ENCODE measurements at places on chromosomes 5 and 9.

DNA sequence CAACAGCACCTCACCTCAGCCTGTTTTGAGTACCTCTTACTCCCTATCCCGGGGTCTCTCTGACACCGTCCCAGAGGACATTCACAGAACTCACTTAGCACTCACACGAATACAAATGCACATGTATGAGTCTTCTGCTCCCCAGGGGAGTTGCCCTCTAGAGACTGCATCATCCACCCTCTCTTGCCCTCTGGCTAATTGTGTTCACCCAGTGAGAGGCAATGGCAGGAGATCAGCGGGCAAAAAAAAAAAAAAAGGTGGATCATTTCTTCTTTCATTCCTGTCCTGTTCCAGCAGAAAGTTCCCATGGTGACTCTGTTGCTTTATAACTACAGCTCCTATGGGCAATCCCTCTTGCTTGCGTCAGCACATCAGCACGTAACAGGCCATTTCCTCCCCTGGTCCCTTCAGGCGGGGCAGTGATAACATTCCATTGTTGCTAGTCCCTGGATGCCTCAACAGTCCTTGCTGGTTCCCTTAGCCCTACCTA is 23.5 kb upstream of the SNX2 start:
- DNase-seq = no peak

DNA sequence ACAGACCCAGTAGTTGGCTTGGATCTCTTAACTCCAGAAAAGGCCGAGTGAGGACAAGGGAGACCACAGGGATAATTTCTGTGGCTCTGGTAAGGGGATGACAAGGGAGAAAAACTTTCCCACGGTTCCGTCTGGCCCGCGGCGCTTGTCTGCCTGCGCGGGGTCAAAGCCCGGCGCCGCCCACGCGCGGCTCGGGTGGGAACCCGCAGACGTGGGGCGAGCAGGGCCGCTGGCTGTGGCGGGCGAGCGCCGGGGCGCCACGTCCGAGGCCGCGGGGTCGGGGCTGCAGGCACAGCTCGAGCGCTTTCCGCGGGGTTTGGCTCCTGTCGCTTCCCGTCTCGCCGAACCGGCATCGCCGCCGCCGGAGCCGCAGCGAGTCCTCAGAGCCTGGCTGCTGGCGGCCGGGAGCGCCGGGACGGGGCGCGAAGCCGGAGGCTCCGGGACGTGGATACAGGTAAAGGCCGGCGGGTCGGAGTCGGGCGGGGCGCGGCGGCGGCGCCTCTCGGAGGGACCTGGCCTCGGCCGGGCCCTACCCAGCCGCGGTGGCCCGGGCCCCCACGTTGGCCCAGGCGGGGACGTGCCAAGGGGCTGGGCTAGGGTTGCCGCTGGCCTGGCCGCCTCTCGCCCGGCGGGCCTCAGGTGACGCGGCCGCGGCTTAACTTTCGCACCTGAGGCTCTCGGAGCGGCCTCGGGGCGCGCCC is at the start of gene RNF180:
RNF180 (plus strand) TSS at position 344 of the 701 bp plus-strand sequence. CDS start 34,965 bp downstream, outside the sequence.
- DNase-seq = peak; percentile 47

GRCh38 chr9:129936222-129936621 is 101.0 kb downstream of the USP20 start:
- no peak for DNase-seq

DNA sequence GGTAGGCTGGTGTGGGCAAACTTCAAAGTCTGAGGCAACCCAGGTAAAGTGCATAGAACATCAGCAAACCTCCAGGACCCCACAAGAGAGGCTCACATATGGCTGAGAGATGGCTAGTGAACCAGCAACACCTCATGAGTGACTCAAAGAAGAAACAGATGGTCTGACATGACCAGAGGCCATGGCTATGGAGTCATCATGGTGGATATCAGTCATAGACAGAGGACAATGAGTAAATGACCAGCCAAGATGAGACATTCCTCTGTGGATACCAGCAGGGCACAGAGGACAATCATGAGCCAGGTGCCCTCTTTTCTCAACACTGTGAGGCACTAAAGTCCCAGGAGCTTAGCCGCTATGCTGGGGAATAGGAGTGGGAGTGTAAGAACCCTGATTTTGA is 180.8 kb downstream of the RASEF start:
- no peak for DNase-seq

GRCh38 chr9:22682961-22683699 is 236.5 kb downstream of the DMRTA1 start:
- no peak for DNase-seq

DNA sequence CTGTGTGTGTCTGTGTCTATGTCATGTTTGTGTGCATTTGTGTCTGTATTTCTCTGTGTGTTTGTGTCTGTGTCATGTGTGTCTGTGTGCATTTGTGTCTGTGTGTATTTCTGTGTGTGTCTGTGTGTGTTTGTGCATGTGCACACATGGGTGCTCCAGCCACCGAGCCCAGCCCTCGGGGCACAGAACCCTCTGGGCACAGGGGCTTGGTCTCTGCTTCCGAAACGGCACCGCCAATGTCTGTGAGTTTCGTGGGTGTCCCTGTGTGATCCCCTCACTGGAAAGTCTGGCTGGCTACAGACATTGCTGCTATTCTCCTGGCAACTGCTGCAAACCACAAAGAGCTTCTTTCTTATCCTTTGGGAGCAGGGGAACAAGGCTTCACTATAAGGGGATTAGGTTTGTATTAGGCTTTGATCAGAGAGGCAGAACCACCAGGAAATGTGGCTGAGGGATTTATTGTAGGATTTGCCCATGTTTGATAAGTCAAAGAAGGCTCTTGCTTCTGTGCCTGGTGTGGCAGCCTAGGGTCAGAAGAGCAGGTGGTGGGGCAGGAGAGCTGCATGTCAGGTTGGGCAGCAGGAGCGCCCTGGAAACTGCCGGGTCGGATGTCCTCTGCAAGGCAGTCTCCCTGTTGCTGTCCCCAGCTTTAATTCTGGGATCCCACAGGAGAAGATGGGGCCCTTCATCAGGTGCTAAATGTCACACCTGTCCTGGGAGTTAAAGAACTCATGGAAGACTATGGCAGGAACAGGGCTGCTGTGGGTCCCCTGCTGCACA is 39.6 kb upstream of the FCN1 start:
- DNase-seq = no peak

DNA sequence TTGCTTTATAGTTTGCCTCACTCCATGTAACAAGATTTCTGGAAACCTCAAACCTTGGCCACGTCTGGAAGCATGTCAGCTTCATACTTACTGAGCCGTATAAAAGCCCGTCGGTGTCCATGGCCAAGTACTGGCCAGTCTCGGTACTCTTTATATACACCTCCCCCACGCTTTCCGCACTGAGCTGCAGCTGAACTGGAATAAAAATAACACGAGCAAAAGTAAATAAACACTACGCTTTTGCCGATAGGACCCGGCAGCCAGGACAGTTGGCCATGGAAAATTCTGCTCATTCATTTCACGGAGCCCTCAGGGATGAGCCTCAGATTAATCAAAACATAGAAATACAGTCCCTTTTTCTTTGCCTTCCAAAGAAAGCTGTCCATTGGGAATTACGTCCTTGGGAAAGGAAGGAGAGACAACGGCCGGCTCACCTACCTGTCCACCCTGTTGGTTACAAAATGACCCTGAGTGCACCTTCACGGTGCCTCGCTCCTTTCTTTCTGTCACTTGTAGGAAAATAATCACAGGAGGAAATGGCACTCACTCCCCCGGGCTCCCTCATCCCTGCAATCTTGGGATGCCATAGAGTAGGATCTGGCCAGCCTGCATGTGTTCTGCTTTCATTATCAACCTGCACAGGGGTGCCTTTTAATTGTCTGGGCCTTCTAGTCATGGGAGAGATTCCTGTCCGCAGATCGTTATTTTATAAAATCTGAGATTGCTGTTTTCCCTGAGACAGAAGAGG is 85.1 kb downstream of the FGF1 start:
- DNase-seq = no peak

DNA sequence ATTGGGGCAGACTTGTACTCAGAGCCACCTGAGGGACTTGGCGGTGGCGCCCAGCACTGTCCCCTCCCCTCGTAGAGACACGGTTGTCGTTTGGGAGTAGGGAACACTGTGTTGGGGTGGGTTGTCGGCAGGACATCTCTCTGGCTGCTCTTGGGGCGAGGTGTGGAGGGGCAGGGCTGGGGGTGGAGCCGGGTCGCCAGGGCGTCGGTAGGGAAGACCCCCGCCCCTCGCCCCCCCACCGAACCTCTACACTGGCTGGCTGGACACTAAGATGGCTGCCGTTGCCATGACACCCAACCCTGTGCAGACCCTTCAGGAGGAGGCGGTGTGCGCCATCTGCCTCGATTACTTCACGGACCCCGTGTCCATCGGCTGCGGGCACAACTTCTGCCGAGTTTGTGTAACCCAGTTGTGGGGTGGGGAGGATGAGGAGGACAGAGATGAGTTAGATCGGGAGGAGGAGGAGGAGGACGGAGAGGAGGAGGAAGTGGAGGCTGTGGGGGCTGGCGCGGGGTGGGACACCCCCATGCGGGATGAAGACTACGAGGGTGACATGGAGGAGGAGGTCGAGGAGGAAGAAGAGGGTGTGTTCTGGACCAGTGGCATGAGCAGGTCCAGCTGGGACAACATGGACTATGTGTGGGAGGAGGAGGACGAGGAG is 778 bp downstream of the TRIM41 start:
- DNase-seq = peak; percentile 52

DNA sequence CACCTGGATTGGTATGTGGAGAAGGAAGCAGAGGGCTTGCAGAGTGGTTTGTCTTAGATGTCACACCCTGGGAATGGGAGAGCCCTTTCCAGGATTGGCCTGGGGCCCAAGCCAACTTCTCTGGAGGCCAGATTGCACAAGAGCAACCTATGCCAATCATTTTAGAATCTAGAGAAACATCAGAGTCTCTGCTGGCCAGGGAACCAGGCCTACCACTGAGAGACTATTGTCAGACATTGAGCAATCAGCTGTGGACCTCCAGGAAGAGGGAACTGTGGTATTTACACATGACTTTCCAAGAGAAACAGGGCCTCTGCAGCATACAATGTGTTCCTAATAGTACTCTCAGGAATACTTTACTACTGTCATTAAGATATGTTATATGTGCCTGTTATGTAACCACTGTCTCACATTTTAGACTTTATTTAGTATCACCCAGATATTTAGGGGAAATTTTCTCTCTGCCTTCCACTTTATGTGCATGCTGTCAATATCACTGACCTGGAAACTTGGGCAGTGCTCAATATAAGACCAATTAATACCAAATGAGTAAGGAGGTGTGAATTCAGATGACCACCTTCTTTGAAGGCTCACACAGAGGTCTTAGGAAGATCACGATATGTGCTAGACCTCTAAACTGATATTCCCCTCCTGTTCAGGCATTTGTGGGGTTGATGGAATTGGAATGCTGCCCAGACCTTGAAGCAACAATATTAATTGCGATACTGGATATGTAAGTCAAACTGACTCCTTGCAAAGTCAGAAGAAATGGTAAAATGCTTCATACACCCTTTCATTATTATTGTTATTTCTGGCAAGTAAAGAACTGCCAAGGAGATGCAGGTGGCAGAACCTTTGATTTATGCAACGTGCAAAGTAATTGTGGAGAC is 20.5 kb upstream of the CCL28 start:
- peak; percentile 43 for DNase-seq

DNA sequence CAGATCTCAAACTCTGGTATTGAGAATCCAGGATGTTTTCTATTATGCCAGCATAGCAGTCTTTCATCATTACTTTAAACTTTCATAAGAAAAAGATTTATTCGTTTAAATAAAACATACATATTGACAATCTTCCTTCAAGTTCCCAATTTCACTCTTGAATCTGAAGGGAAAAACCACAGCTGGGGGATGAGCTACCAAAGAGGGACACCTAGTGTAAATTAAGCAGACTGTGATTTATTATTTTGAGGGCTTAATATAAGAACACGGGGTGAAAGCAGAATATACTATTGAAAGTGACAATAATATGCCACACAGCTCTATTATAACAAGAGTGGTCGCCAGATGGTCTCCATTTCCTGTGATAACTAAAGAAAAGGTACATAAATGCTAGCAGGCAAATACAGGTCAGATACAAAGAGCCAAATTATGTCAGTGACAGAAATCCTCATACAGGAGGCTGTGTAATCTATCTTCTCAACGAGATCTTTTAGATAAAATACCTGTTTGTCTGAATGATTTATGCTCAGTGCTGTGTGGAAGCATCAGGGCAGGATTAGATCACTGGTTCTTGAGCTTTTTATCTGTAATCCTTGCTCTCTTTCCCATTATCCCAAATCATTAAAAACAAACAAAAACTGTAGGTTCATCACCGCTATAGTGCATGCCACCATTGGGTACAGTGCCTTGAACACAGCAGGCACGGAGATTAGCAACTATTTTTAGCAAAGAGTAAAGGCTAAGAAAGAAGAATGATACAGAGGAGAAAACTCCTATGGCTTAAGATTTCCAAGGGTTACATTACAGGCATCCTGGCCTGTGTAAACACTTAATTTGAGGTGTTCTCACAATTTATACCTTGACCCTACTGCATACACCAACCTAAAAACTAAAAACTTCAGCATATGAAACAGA is 116.6 kb downstream of the DROSHA start:
- DNase-seq = no peak

DNA sequence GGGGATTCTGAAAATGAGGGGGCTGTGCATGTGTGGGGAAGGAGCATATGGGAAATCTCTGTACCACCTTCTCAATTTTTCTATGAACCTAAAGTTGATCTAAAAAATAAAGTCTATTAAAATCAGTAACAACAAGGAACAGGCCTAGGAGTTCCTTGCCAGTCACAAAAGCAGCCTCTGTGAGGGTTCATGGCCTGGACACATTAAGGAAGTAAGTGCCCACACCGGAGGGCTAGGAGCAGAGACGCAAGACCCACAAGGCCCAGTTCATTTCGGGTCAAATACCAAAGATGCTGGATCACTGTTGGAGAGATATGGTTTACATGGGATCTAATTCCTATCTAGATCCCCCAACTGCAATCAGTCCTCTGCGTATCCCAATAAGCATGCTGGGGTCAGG is 88.4 kb downstream of the SEMA4D start:
- peak; percentile 51 for DNase-seq

DNA sequence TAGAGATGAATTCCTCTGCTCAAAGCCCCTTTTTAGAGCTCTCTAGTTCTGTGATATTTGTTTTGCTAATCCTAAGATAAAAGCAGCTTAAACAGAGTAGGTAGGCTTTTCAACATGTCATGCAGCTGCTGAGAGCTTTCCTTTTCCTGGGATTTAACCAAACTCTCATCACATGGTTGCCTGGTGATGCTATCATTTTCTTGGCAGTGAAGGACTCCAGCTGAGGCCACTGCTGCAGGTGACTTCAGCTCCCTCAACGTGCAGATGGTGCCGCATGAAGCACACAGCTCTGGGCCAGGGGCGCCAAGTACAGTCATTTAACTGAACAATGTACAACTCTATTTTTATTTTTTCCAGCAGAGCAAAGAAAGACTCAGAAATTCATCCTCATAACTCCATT is 42.2 kb downstream of the SECISBP2 start:
- DNase-seq = no peak

GRCh38 chr5:66987126-66987525 is 209.5 kb downstream of the CD180 start:
- DNase-seq = no peak

GRCh38 chr9:111036429-111036789 is 1.9 kb downstream of the LPAR1 start:
- peak; percentile 78 for DNase-seq

- no peak for DNase-seq
These were observed 582.4 kb downstream of the BRINP1 start for GRCh38 chr9:118786877-118787276.
